ENCODE measurements at places on chromosomes 3 and 15.
A peak's percentile ranks its signal among the peaks of the same experiment; 100 is the strongest.

DNA sequence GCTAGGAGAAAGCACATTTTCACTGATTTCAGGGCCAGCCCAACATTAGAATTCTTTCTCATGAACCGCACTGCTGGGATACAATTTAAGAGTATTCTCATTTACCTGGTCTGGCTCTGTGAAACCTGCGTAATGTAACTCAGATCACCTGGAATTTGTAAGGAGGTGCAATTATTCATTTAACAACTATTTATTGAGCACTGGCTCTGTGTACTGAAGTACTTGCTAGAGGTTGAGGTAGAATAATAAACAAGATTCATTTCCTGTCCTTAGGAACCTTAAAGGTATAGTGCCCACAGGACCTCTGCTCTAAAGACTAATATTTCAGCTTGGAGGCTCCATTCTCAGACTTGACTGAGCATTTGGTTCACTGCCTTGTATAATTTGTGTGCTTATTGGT, 242.2 kb upstream of the ZPLD1 start:
- DNase-seq: no peak

DNA sequence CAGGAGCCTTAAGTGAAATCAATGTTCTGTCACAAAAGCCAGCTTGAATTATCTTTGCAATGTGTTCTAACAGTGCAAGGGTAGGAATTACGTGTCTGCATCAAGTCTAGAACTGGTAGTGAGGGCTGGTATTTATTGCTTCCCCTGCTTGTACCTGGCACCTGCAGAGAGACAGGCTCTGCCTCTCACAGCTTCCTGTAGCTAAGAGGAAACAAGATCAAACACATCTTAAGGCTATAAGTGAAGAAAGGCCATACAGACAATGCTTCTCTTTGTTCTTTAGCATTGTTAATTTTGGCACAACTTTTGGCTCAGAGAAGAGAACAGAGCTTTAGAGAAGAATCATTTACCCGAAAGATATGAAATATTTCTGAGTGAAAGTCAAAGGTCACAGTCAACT, 479.9 kb downstream of the GRM7 start:
- DNase-seq: no peak

DNA sequence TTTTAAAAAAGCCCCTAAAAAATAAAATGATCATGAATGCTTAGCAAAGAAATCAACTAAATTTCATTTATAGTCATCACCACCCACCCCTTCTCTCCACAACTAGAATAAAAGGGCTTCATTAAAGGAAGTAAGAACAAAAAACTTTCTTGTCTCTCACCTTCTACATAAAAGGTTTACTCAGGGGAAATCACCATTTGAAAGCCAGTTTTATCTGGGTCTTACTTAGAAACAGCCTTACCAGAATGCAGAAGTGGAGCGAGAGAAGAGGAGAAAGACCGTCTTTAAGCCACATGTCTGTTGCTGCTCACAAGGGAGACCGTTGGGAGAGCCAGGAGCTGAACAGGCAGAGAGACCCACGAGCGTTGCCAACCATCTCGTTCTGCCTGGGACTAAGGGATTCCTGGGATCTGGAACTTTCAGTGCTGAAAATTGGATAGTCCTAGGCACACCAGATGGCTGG, 350.1 kb upstream of the PROK2 start:
- peak; percentile 37 for DNase-seq

- no peak for DNase-seq
Measured at GRCh38 chr3:63061449-63061848, 186.2 kb upstream of the CADPS start.

- DNase-seq: no peak
Measured at GRCh38 chr3:13264468-13264795, 155.7 kb downstream of the NUP210 start.

DNA sequence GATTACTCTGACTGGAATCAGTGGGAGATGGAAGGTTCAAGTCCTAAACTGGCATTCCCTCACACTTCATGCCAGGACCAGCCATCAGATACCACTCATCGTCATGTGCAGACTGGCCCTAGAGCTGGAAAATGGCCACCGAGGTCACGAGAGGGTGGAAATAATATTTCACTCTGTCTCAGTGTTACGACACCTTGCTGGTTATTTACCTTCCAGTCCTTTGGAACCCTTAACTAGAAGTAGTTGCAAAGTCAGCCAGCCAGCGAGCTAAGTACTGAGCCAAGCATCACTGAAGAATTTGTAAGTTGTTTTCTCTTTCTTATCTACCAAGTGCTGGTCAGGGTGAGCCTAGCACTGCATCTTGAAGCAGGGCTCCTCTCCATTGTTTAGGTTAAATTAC, 309.9 kb upstream of the RASGRP1 start:
- DNase-seq: no peak

GRCh38 chr3:46484388-46484787, 13.4 kb upstream of the RTP3 start:
- no peak for DNase-seq

GRCh38 chr15:68432441-68433064, 590 bp upstream of the ITGA11 start:
- DNase-seq: no peak

GRCh38 chr3:81295906-81296577, 465.4 kb downstream of the GBE1 start:
- DNase-seq: no peak

GRCh38 chr3:20846832-20847231, 660.8 kb upstream of the SGO1 start:
- DNase-seq: no peak

DNA sequence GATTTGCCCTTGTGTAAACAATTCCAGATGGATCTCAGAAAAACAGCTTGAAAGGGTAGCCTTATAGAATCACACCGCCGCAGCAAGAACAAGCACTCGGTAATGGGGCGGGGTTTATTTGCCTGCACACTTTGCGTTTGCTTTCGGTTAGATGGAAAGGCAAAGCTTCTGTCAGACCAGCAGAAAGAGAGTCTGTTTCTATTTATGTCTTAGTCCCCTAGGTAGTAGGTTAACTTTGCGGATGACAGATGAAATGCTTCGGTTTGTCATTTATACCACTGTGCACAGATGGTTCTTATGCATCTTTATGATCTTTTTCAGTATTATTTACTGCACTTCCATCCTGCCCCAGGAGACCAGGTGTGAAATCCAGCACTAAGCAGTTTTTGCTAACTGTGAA, 62.2 kb downstream of the PYDC2 start:
- DNase-seq: no peak

- DNase-seq: no peak
Measured at GRCh38 chr3:113212844-113213375, 1.6 kb downstream of the BOC start.

- no peak for DNase-seq
Measured at GRCh38 chr3:13353936-13354542, 66.1 kb downstream of the NUP210 start.

- DNase-seq: peak; percentile 98
Measured at GRCh38 chr3:101676216-101676764, 642 bp downstream of the ZBTB11 start.

- no peak for DNase-seq
Measured at GRCh38 chr15:50996641-50997040, 88.2 kb downstream of the AP4E1 start.

GRCh38 chr15:42508263-42508690, 12.8 kb downstream of the SNAP23 start:
- DNase-seq: no peak

DNA sequence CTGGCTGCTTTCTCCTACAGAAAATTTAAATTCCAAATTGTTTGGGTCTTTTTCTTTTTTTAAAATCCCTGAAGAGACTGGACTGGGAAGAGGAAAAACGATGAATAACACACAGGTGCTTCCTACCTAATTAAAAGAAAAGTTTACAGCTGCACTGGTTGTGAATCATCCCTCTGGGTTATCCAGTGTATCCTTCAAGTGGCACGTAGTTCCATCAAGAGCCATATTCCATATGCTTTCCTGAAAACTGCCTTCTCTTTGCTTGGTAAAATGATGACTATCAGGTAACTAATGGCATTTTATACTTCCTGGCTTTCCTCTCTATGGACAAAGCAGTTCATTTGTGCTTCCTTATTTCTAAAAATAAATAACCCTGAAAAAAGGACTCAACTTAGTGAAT, 123.2 kb downstream of the MAGI1 start:
- no peak for DNase-seq

GRCh38 chr3:17798000-17798399, 55.6 kb upstream of the TBC1D5 start:
- DNase-seq: peak; percentile 25

GRCh38 chr15:50685976-50686468, 575 bp downstream of the TRPM7 start:
- peak; percentile 84 for DNase-seq

DNA sequence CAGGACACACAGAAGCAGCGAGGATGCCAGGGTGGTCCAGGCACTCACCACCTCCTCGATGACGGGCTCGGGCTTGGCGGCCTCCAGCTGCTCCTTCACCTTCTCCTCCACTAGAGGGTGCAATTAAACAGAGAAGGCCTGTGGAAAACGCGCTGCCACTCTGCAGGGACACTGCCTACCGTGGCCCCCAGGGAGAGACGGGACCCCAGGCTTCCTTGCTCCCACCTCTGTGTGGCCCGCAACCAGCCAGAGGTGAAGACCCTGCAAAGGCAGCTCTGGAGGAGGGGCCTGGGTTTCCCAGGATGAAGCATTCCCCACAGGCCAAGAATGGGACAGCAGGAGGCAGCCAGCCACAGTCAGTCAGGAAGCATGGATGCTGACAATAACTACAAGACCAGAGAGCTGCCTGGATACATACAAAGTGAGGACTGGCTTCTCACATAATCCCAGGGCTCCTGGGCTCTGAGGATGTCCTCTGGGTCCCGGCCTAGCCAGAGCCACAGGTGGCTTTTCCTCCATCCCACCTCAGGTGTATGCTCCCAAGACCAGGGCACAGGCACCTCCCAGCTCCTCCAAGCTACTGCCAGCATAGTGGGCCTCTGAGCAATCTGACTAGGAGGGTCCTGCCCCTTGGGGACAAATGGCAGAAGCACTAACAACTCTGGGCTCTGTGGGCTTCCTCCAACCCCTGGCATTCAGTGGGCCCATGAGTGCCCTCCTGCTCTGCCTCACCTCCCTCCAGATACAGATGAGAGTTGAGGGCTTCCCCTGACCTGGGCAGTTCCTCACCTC, 46.2 kb downstream of the PTH1R start:
- DNase-seq: peak; percentile 62

- peak; percentile 6 for DNase-seq
Measured at GRCh38 chr15:88650556-88650955, 11.7 kb downstream of the ISG20 start.

GRCh38 chr15:37764733-37765191, 169.7 kb upstream of the TMCO5A start:
- DNase-seq: peak; percentile 31

GRCh38 chr15:90205050-90205848, 4.1 kb downstream of the SEMA4B start:
- DNase-seq: no peak

DNA sequence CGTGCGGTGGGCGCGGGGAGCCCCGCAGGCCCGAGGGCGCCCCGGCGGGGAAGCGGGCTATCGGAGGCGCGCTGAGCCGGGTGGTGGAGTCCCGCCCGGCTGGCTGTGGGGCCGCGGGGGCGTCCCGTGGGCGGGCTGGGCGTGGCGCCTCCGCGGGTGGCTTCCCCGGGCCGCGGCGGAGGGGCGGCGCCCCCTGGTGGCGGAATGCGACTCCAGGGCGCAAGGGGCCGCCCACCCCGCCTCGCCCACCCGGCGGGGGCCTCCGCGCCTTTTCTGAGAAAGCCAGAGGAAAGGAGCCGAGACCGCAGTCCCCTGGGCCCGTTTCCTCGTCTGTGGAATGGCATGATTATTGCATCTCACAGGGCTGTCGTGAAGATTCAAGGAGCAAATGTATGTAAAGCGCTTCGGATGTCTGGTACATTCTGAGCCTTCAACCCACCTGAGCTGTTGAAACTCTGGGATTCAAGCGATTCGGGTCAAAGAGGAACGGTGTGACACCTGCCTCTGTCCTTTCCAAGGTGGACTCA, 31.9 kb upstream of the RAB6B start:
- peak; percentile 66 for DNase-seq

Measured in GM12865 (cell line).